ENCODE measurements at places on chromosomes 7 and 10.

DNA sequence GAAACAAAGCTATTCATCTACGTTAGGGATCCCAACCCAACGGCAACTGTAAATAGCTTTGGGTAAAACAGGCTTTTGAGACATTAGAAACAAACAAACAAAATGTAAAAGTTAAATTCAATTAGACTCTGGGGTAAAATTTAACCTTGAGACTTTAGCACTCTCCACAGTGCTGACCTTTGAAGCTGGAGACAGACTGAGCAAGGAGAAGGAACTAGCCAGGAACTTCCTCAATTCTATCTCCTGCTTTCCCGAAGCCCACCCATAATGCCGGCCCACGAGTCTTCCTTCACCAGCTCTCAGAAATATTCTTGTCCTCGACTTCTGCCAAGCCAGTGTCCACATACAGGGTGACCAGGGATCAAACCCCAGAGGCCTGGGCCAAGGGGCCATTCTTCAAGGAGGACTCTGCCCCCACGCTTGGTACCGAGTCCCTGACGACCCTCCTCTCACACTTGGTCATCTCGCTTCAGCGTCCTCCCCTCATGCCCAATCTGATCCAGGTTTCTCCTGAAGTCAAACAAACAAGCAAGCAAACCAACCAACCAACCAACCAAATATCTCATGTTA is 114.1 kb downstream of the HIPK2 start:
- no peak for DNase-seq

- DNase-seq, result no peak
These were observed 4.4 kb upstream of the CLIP2 start for GRCh38 chr7:74284781-74285259.

DNA sequence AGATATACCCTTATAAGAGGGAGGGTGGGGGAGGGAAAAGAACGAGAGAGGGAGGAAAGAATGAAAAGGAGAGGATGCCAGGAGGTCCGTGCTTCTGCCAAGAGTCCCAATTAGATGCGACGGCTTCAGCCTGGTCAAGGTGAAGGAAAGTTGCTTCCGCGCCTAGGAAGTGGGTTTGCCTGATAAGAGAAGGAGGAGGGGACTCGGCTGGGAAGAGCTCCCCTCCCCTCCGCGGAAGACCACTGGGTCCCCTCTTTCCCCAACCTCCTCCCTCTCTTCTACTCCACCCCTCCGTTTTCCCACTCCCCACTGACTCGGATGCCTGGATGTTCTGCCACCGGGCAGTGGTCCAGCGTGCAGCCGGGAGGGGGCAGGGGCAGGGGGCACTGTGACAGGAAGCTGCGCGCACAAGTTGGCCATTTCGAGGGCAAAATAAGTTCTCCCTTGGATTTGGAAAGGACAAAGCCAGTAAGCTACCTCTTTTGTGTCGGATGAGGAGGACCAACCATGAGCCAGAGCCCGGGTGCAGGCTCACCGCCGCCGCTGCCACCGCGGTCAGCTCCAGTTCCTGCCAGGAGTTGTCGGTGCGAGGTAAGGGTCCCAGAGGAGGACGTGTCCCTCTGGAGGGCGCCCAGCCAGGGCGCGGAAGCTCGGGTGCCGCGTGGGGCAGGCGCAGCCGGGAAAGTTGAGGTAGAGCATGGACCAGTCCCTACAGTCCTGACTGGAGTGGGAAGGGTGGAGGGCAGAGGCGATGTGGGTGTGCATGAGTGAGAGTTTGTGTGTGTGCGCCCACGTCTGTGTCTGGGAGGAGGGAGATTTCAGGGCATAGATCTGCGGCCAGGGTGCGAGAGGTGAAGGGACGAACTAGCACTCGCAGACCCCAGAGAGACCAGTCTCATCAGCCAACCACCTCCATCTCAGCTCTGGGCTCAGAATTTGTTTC is 844 bp downstream of the GRM3 start:
- no peak for DNase-seq

DNA sequence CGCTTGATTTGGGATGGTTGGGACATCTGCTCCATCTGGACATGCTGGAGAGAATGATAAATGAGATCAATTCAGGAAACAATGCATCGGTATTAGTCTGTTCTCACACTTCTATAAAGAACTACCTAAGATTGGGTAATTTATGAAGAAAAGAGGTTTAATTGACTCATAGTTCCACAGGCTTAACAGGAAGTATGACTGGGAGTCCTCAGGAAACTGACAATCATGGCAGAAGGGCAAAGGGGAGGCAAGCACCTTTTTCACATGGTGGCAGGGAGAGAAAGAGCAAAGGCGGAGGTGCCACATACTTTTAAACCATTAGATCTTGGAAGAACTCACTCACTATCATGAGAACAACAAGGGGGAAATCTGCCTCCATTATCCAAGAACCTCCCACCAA is 16.8 kb upstream of the TSPAN12 start:
- DNase-seq, result no peak

GRCh38 chr10:106793617-106794016 is 370.9 kb downstream of the SORCS1 start:
- DNase-seq, result no peak

DNA sequence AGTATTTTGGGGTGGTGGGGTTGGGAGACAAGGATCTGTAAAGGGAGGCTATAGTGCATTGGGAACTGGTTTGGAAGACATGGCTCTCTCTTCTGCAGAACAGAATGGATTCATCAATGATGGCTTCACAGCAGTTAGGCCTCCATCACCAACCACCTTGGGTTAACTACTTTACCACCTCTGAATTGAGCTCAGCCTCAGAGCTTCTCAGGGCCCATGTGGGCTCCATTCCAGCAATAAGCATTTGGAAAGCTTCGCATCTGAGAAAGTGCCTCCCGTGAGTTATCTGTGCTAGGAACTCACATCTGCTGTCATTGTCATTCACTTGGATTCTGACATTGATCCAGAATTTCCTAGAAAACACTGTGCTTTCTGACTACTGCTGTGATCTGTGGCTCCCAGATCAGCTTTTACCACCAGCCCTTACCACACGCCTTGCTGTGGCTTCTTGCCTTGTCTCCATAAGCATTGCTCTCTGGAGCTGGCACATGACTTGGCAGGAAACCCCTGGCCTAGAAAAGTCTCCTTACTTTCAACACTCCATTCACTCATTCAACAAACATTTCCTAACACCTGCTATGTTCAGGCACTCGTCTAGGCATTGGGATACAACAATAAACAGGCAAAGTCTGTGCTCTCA is 70.7 kb upstream of the ADO start:
- DNase-seq, result no peak

Data from GM18507 (cell line).